ENCODE measurements at places on chromosomes 1 and 21.

GRCh38 chr1:232765542-232765941 is 39.7 kb upstream of the MAP10 start:
- no peak for DNase-seq

DNA sequence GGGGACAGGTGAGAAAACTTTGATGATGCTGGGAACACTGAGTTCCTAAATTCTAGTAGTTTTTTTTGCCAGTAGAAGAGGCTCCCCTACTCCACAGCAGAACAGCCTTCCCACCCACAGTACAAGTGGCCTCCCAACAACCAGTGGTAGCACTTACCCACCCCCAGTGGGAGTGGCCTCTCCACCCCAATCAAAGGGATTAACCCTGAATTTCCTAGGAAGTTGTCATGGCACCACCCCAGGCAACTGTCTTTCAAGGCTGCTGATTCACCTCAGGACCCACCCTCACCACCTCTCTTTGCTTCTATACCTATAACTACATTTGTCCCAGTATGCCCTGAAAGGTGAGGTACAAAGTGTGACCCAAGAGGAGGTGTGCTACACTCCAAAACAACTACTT is 81.4 kb upstream of the PRDX6 start:
- no peak for DNase-seq

DNA sequence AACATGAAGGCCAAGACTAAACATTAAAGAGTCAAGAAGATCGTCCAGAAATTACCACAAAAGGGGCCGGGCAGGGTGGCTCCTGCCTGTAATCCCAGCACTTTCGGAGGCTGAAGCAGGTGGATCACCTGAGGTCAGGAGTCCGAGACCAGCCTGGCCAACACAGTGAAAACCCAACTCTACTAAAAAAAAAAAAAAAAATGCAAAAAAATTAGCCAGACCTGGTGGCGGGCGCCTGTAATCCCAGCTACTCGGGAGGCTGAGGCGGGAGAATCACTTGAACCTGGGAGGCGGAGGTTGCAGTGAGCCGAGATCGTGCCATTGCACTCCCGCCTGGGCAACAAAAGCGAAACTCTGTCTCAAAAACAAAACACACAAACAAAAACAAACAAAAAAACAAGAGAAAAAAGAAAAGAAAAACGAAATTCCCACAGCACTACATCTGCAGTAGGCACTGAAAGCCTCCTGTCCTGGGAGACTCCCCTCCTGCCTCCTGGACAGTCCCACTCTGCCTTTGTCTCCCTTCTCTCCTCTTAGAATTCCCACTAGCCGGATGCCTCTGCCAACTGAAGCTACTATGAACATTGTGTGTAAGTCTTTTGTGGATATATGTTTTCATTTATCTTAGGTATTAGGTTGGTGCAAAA is 17.7 kb upstream of the RIPK4 start:
- no peak for DNase-seq

DNA sequence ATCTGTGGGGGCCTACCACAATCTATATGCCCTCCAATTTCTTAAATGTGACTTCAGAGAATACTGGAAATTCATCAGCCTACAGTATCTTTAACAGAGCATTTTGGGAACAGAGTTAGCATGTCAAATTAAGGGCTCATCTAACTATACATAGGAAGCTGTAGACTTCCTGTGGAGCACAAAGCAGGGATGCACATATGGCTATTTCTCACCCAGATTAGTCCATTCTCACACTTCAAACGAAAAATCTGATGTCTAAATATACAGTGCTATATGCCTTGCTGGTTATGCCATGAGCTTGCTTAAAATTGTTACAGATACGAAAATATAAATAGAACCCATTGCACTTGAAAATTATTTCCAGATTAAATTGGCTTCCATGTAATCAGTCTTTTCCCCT is 1922.8 kb downstream of the MRPL39 start:
- DNase-seq, result no peak

DNA sequence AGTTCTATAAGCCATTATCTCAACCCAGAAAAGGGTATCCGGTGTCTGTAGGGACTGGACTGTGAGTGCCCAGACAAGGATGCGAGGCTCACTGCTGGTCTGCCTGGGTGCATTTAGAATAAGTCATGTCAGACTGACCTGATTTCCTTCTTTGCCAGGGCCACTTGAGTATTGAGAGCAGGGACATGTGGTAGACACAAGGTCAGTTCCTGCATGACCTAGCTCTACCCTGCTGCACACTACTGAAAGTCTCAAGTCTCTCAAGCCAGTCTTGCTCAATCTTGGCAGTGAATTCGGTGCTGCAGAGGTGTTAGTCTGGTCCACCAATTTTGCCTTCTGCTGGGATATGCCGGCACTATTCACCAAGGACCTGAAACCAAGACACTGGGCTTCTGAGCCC is 180.1 kb downstream of the C1orf94 start:
- no peak for DNase-seq

- peak; percentile 63 for DNase-seq
Observed at GRCh38 chr1:26771643-26772321, 16.0 kb upstream of the PIGV start.

DNA sequence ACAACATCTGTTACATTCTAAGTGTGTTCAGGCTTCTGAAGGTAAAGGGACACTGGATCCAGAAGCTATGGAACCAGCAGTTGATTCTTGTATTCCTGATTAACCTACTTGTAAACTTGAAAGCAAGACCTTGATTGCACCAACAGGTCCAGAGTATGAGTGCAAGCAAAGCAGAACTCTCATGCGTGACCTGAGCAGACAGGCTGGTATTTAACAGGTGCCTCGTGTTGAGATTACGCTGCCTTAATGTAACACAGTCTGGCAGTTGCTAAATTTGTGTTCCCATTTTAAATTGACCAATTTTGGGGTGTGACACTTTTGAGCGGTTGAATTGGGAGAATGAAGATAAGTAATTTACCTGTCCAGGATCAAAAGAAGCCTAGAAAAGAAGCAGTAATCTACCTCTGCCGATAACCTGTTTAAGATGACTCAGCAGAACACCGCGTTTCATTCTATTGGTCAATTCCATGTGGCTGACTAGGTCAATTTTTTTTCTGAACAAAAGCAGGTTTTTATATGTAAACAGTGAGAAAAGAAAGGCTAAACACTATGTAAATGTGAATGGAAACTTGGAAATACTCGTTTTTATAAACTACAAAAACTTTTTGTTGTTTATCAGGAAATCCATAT is 147.6 kb downstream of the DYRK1A start:
- no peak for DNase-seq

DNA sequence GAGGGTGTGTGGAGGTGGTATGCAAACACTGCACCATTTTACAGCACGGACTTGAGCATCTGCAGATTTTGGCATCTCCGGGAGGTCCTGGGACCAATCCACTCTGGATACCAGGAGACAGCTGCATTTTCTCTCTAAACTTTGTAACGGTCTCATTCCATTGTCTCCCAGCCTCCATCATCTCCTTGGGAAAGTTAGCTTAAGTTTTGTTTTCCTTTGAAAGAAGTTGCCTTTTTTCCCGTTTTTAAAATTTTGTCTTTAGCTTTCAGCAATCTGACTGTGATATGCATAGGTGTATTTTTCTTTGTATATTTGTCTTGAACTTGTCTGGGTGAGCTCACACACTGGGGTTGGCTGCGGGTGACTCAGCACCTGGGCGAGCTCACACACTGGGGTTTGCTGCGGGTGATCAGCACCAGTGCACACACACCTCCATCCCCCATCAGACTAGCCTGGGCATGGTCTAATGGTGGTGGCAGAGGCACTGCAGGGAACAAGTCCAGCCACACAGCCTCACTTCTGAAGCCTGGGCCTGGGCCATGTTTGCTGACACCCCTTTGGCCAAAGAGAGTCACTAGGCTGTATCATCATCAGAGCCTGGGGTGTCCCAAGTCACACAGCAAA is 32.1 kb upstream of the COL18A1 start:
- no peak for DNase-seq
